ENCODE measurements at places on chromosomes 11 and 22. TPM values are rescaled to one million over a fixed set of nuclear protein-coding genes. Genes with fewer than 3 reads are reported as not detected.

Gene ASPHD2
- total RNA-seq: 5.6 TPM

Gene DEUP1
- total RNA-seq: not detected

Gene MOGAT2
- total RNA-seq: not detected

Gene MUC6
- total RNA-seq: not detected

Gene HTR3B
- total RNA-seq: not detected

Gene SNU13
- 104 TPM for total RNA-seq

Gene MS4A15
- not detected for total RNA-seq

Gene SEC14L6
- 20.3 TPM for total RNA-seq
